Lower lobe of right lung (tissue), 2 donors: ENCODE measurements at places on chromosomes 6 and 20. TPM values are rescaled to one million over a fixed set of nuclear protein-coding genes. Genes with fewer than 3 reads are reported as not detected.

DNA sequence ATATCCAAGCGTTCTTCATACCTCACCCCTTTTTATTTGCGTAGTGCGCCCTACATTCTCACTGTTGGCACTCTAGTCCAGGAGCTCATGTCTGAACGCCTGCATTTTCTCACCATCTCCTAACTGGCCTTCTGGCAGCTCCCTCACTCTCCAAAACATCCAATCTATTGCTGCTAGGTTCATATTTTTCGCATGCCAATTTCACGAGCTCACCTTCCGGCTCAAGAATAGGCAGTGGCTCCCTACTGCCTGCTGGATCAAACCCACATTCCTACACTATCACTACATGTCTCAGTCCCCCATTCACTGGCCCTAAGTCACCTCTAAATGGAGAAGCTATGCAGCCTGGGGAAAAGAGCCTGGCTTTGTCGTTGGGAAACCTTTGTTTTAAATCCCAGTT lies 115.0 kb downstream of the IPCEF1 start:
- no peak for DNase-seq

- no peak for DNase-seq
These were observed 516.5 kb downstream of the PRKN start for GRCh38 chr6:162211022-162211421.

DNA sequence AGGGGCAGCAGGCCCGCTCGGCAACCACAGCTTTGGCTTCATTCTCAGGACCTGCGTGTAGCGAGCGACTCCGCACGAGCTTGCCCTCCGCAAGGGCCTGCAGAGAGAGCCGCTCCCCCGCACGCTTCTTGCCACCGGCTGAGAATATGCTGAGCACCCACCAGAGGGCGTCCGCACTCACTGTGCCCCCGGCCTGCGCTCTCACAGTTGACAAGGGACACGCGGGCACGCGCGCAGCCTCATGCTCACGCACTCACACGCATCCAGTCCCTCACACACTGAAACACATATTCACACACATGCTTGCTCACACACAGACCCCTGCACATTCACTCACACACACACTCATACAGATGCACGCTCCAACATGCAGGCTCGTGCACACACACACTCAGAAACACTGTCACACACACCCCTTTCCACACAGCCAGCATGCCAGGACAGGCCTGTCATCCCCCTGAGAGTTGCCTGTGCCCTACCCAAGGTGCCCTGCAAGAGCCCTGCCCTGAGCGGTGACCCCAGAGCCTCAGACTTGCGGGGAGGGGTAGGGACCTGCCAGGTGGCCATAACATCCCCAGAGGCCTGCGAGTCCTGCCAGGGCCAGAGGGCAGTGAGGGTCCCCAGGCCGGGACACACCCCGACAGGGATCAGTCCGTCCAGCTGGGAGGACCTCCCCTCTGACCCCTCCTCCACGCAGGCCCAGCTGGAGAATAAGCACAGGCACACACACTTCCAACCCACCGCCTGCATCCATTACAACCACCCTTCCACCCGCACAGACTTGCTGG lies 174.1 kb downstream of the BMP7 start:
- peak; percentile 69 for DNase-seq

GRCh38 chr6:125232466-125232865 lies 69.3 kb downstream of the HDDC2 start:
- DNase-seq = no peak

- no peak for DNase-seq
These were observed 404.4 kb downstream of the UTRN start for GRCh38 chr6:144689503-144690040.

DNA sequence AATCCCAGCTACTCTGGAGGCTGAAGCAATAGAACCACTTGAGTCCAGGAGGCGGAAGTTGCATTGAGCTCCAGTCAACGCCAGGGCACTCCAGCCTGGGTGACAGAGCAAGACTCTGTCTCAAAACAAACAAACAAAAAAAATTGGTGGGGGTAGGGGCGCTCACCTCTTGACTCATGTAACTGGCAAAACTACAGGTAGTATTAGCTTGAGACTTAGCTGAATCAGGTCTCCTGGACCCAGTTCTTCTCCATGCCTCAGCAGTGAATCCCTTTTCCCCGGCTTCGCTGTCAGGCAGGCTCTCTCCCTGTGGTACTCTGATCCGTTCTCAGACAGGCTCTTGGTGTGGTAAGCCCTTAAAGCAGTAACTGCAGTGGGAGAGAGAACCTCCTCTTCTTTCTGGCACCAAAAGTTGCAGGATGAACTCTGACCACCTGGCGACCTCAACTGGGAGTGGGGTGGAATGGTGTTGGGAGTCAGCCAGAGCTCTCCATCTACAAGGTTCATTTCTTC lies 12.9 kb downstream of the SLC9A8 start:
- peak; percentile 76 for DNase-seq

Gene TTLL9
- 5.9 TPM for total RNA-seq

Gene PNLDC1
- total RNA-seq = 0.27 TPM

Gene MAD2L1BP
- total RNA-seq = 19.2 TPM

Gene LINC00237
- total RNA-seq = not detected

DNA sequence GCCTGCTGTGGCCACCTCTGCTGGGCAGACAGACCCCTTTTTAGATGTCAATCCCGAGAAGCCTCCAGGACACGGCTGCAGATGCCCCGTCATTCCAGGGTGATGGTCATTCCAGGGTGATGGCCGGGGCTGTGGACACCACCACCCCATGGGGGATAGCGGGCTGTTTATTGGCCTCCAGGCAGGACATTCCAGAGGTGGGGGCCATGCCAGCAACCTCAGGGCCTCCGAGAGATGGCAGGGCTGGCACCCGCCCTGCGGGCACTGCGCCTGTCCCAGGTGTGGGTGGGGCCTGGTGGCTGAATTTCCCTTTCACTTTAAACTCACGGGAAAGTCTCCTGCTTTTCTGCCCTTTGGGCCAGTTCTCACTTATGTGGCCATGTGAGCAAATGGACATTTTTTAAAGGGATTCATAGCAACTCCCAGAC lies 14.5 kb downstream of the COL9A3 start:
- DNase-seq = no peak

GRCh38 chr20:60087563-60088105 lies 129.4 kb downstream of the CDH26 start:
- no peak for DNase-seq
